ENCODE measurements at places on chromosomes 3 and 15.

- DNase-seq = no peak
These were observed 378.2 kb upstream of the AZI2 start for GRCh38 chr3:28726840-28727239.

DNA sequence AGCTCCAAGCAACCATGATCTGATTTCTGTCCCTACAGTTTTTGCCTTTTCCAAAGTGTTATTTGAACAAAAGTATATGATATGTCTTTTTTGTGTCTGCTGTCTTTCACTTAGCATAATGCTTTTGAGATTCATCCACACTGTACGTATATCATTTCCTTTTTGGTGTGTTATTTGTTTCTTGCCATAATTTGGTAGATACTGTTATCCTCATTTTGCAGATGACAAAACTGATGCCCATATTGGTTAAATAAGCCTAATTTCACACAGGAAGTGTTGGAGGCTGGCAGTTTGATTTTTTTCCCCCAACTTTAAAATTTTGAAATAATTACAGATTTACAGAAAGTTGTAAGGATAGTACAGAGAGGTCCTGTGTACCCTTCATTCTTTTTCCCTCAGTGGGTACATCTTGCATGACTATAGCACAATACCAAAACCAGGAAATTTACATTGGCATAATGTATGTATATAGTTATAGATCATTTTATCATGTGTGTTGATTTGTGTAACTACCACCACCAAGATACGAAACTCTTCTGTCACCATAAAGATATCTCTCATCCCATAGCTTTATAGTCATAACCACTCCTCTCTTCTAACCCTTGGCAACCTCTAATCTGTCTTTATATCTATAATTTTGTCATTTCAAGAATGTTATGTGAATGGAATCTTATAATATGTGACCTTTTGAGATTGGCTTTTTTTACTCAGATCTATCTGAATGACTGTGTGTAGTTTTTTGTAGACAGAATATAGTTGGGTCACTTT, 55.6 kb downstream of the RASA2 start:
- no peak for DNase-seq

DNA sequence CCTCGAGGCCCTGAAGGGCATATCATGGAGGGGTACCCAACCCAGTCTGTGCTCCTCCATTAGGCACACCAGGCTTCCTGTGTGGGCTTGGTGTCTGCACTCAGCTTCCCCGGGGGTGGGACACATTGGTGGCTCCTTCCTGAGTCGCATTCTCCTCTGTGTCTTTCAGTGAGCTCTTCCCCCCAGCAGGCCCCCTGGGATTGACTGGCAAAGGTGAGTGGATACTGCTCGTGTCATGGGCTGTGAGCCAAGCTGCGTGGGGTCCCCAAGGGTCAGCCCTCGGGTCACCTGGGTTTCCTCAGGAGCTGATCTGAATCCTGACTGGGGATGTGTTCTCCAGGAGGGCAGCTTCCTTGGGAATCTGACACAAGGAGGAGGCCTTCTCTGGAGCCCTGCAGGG, 231.0 kb downstream of the SNRPN start:
- no peak for DNase-seq

DNA sequence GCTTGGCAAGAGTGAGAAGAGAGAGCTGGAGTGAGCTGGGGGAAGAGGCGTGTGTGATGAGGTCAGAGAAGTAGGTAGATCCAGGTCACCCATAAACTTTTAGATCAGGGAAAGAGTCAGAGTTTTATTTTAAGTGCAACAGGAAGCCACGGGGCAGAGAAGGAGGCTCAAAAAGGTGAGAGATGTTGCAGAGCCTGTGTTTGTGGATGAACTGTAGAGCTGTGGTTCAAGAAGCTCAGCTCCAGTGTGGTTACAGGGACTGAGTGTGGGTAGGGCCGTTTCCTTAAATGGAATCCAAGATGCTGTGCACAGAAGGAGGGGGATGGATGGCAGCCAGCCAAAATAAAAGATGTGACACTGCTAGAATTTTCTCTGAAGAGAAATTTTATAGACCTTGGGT, 337.2 kb downstream of the SATB1 start:
- no peak for DNase-seq

GRCh38 chr15:99486371-99487336, 79.1 kb upstream of the MEF2A start:
- DNase-seq = peak; percentile 75

DNA sequence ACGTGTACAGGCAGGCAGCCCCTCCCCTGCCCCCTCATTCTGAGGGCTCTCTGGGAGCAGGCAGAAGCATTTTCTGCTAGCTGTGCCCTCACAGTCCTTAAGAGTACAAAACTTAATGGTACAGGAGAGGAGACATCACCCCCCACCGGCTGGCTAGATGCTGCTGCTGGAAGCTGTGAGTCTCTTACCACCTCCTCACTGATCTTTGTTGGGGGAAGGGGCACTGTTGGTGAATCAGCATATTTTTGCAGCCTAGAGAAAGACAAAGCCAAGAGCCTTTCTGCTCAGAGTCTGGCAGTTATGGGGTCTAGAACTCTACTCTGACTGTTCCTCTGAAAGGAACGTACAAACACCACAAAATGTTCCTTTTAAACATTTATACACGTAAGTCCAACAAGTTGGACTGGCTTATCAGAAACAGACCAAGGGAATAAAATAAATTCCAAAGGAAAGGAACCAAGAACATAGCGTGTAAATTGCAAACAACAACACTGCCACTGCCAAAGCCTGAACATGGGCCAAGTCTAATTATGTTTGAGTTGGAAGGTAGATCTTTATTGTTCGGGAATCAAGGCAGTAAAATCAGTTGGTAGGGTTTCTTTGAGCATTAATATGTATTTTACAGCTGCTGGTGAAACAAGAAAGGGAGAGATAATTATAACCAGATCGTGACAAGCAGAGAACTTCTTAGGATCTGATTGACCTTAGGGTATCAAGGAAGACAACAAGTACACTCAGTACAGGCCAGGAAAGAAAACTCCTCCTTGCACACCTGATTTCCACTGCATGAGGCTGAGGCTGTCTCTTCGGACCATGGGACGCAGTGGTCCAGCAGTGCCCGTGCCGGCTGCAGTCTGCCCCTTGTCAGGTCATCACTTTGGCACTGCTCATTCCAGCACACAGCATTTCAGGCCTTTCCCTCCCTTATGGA, 27.4 kb downstream of the CLK3 start:
- peak; percentile 35 for DNase-seq

DNA sequence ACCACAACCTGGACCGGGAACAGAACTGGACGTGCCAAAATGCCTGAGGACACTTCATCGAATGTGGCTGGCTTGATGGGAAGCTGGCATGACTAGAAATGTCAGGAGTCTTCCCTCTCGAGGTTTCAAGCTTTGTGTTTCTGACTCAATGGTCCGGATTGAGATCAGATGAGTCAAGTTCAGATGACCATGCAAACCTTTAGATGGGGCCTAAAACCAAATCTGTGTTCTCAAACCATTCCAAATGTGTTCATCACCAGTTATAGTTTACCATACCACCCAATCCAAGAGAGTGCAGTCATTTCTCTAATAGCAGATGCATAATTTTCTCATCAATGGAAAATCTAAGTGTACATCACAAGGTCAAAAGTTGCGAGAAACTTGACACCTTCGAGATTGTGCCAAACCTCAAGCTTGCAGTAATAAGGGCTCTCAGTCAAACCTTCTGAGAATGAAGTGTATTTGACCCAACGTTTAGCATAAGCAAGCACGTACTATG, 369.1 kb downstream of the RORA start:
- no peak for DNase-seq

DNA sequence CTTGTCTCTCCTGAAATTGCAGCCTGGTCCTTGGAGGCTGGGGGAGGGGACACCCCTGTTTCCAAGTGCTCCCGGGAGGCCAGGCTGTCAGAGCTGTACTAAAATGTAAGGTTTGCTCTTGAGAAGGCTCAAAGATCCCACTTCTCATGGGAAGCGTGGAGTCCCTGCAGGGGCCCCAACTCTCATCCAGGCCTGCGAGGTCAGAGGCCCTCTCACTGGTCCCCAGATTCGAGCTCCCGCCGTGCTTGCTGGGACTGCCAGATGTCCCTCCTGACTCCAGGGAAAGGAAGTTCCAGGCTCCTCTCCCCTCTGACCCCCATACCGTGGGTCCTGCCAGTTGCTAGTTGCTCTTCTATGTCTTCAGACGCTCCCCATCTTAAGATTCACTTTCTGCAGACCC, 14.5 kb upstream of the ANPEP start:
- DNase-seq = no peak

- DNase-seq = no peak
These were observed 453.8 kb downstream of the OTOL1 start for GRCh38 chr3:161950318-161950868.

DNA sequence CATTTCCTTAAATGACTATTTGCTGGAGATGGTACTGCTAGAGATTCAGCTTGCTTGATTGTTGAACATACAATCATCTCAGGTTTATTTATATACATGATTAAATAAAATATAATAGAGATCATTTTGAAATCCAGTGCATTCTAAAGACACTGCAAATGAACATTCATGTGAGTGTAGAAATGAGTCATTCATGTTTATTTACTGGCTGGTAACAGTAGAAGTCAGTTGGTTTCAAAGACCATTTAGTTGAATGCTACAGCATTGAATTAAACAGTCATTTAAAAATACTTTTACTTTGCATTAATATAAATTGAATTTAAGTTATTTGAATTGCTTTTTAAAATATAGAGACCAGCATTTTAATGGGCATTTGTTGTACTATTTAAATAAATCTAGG, 551.9 kb upstream of the GOLIM4 start:
- DNase-seq = no peak

DNA sequence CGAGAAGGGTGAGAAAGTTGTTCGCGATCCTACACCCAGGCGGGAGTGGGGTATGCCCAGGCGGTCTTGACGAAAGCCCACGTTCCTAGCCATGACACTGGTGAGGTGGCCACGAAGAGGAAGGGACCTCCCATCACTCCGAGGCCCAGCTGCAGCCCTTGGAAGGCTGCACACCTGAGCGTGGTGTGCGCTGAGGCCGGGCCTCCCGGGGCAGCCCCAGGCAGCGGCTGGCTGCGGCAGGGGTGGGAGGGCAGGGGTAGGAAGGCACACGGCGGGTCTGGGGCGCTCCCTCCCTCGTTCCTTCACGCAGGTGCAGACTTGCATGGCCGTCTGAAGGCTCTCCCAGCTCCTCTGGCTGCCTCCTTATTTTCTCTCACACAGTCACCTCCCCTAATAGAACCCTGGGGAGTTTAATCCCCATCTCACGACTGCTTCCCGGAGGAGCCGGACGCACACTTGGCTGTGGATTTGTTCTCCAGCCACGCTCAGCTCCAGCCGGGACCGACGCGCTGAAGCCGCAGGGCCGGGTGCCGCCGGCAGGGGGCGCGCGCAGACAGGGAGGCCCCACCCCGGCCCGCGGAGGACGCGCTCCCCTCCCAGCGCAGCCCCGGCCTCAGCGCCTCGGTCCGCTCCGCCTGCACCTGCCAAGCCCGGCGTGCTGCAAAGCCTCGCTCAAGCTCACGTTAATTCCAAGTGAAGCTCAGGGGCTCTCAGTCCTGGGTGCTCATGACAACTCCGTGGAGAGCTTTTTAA, 37.8 kb upstream of the MUC4 start:
- DNase-seq = no peak

DNA sequence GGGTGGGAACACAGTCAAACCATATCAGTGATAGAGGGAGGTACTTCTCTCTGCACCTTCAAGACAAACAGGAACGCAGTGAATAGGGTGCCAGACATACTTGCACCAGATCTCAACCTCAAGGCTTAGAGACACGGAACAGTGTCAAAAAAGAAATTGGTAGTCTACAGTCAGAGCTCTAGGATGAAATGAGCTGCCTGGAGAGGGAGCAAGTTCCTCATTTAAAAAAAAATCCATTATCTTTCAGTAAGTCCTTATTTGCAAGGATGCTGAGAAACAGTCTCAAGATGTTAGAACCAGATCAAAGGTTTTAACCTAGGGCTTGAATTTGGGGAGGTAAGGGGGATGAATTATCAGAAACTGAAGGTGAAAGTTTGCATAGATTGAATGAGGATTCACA, 20.2 kb upstream of the LMCD1 start:
- no peak for DNase-seq

- DNase-seq = peak; percentile 39
These were observed 72.0 kb upstream of the KLF13 start for GRCh38 chr15:31254431-31255175.

GRCh38 chr3:37945807-37946530, 44.6 kb upstream of the VILL start:
- DNase-seq = peak; percentile 73

DNA sequence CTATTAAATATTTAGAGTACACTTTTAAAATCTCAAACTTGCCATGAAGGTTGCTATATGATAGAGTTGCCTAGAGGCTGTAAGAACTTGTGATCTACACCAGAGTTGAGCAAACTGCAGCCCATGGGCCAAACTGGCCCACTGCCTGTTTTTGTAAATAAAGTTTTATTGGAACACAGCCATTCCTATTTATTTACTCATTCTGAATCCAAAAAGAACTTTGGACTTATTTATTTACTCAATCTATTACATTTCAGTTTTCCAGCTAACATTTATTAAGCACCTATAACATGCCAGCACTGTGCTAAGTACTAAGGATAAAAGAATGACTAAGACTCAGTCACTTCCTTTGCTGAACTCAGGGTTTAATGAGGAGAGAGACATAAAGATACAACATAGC, 403.6 kb downstream of the ERC2 start:
- no peak for DNase-seq

DNA sequence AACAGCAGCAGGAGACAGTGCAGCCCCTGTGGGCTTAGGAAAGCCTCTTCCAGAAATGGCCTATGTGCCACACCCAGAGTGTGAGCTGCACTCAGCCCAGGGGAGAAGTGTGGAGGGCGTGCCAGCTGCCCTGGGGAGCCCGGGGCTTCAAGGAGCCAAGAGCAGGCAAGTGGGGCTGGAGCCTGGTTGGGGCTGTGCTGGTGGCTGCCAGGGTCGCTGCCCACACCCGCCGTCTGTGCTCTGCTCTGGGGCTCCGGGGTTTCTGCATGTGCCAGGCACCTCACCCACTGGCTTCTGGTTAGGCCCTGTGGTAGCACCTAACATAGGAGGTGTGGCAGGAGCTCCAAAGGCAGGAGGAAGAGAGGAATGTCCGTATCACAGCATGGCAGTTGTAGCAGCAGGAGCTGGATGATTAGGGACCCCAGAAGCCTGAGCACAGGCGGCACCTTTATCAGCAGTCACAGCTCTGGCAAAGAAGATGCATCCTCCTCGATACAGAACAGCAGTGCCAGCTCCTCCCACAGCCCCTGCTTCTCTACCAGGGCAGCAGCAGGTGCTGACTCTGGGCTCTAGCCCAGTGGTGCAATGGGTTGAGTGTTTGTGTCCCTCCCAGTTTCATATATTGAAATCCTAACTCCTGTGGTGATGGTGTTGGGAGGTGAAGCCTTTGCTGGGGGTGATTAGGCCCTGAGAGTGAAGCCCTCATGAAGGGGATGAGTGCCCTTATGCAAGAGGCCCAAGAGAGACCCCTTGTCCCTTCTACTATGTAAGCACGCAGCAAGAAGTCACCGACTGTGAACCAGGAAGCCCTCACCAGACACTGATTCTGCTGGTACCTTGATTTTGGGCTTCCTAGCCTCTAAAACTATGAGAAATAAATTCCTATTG, 70.0 kb upstream of the KLF13 start:
- DNase-seq = no peak

DNA sequence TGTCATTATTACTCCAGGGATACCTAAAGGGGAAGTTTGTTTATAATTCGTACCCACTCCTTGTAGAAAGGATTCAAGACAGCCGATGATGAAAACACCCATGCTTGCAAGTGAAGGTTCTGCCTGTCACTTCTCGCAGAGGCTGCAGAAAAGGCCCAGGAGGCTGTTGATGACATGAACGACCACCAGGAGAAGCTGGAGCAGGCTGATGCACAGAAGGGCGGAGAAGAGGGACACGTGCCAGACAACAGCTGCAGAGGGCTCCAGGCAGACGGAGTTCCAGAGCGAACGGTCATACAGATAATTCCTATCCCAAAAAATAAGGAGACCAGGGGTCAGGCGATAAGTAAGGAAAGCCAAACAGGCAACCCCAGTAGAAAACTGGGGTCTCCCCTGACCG, 5.7 kb upstream of the DYNLT2B start:
- DNase-seq = peak; percentile 79

Data from eye (tissue), 1 donor.